ENCODE measurements at places on chromosomes 5 and 9. TPM values are rescaled to one million over a fixed set of nuclear protein-coding genes. Genes with fewer than 3 reads are reported as not detected.

DNA sequence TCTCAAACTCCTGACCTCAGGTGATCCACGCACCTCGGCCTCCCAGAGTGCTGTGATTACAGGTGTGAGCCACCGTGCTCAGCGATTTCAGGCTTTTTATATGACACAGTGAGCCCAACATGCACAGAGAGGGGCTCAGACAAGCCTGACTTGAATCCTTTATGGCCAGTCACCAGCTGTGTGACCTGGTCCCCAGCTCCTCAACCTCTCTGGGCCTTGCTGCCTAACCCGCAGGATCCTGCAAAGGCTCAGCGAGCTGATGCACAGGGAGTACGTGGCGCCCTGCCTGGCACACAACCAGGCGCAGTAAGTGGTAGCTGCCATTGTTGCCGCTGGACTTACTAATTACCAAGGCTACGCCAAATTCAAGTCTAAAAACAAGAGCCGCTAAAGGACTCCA, 16.6 kb upstream of the NCS1 start:
- DNase-seq: no peak

GRCh38 chr5:90548069-90548593, 10.5 kb upstream of the ADGRV1 start:
- no peak for DNase-seq

DNA sequence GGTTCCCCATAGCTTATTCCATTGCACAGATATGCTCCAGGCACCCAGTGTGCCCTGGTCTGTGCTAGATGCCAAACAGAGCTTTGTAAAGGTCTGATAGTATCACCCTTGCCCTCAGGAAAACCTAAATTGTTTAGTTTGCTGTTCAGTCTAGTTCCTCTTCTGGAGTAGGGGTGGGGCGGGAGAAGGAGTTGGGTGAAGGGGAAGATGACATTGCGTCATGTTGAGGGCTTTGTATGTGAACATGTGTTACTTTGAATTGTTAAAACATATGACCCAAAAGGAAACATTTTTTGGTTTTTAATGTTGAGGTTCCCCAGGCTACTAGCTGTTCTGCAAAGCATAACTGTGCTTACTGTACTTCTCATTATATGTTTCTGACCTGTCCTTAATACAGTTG, 40.6 kb downstream of the HACD4 start:
- DNase-seq: no peak

DNA sequence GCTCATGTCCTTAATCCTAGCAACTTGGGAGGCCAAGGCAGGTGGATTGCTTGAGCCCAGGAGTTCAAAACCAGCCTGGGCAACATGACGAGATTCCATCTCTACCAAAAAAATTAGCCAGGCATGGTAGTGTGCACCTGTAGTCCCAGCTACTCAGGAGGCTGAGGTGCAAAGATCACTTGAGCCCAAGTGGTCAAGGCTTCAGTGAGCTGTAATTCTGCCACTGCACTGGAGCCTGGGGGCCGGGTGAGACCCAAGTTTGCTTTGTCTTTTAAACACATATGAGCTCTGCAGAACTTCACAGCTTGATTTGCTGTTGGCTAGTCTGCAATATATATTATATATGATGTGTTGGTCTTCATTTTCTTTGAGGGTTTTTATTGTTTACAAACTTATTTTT, 89.8 kb downstream of the UBE2R2 start:
- no peak for DNase-seq

DNA sequence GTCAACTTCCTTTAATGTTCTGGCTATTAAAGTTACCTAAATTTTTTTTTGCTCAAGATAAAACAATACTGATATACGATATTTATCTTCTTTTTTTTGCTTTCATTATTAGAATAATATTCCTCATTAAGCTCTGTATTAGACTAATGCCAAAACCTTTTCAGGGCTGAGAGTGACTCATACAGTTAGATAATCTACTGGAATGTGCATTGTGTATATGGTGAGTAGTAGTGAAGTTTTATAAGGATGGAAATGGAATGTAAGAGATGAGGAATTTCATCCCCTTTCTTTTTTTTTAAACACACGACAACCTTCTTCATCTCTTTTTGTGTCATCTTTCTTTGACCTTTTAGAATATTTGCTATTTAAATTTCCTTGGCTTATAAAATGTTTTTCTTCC, 268.6 kb downstream of the ISL1 start:
- DNase-seq: no peak

DNA sequence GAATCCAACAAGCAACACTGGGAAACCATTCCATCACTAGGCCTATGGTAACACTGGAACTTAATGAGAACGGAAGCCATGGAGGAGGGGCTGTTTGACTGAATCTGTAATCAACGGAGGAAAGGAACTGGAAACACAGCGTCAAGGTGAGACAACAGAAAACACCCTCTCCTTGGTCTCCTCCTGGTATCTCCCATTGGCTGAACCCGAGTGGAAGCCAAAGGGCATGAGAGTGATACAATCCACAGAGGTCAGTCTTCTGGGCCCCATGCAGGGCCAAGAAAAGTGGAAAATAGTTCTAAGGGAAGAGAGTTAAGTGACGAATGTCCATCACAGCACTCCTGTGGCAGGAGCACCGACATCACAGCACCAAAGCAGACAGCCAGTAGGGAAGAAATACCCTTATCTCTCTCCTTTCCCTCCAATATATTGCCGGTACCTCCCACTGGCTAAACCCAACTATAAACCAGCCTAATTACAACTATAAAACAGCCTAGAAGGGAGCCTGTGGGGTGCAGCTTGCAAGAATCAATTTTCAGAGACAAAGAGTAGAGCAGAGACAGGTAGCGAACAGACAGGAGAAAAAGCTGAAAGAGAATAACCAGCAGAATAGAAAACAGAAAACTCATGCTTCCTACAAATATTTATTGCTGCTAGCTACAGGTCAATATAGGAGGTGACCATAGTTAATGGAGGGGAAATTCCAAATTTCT, 107.4 kb upstream of the IFNE start:
- DNase-seq: no peak

GRCh38 chr9:110932863-110933262, 105.4 kb downstream of the LPAR1 start:
- DNase-seq: no peak

DNA sequence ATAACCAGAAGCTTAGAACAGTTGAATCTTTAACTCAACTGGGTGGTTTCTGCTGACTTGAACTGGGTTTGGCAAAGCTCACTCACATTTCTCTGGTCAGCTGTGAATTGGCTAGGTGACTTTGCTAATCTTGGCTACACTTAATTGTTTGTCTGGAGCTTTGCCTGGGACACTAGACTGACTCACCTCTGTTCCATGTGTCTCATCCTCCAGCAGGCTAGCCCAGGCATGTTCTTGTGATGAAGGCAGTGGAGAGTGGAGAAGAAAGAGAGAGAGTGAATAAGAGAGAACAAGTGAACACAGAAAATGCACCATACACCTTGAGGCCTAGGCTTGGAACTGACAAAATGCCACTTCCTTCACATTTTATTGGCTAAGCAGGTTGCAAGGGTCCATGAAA, 32.6 kb downstream of the SPATA31D1 start:
- no peak for DNase-seq

GRCh38 chr5:19546521-19546920, 441.5 kb downstream of the CDH18 start:
- DNase-seq: no peak

- DNase-seq: no peak
Measured at GRCh38 chr5:149356391-149356790, 1.5 kb upstream of the PCYOX1L start.

- no peak for DNase-seq
Measured at GRCh38 chr9:26928902-26929495, 18.0 kb downstream of the PLAA start.

DNA sequence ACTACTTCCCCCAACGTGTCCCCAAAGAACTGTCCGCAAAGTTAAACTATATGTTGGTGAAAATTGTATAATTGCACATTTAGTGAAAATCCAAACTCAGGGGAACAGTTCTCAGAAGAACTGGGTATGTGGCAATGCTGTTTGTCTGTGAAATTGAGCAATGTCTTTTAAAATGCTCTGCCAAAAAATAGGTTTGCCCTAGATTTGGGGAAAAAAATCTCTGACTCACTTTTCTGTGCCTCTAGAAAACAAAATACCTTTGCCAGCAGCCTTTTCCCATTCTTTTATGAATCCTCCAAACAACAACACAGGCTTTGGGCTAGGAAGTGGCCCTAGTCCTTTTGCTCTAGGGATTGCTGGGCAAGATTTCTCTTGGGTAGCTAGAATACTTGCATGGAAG, 37.4 kb upstream of the ZNF608 start:
- no peak for DNase-seq

GRCh38 chr9:110615498-110615897, 36.0 kb upstream of the SVEP1 start:
- DNase-seq: no peak

Gene RASGRF2
- 5.0 TPM for total RNA-seq

Gene FAXDC2
- total RNA-seq: 28.2 TPM

Gene SLC36A2
- not detected for total RNA-seq

Gene INSL6
- not detected for total RNA-seq

Measured in urinary bladder (tissue), 4 donors.